ENCODE measurements at places on chromosomes 6 and 20.

- H3K36me3 ChIP-seq: no peaks in the 10 kb centered on the region
- H3K27me3 ChIP-seq: no peaks in the 10 kb centered on the region
- no peak for DNase-seq
- no peak overlapping the region for H3K4me3 ChIP-seq
- no peaks in the 10 kb centered on the region for H3K4me1 ChIP-seq
- no peak overlapping the region for H3K27ac ChIP-seq
Observed at GRCh38 chr6:151682251-151682650, 125.2 kb upstream of the ESR1 start.

DNA sequence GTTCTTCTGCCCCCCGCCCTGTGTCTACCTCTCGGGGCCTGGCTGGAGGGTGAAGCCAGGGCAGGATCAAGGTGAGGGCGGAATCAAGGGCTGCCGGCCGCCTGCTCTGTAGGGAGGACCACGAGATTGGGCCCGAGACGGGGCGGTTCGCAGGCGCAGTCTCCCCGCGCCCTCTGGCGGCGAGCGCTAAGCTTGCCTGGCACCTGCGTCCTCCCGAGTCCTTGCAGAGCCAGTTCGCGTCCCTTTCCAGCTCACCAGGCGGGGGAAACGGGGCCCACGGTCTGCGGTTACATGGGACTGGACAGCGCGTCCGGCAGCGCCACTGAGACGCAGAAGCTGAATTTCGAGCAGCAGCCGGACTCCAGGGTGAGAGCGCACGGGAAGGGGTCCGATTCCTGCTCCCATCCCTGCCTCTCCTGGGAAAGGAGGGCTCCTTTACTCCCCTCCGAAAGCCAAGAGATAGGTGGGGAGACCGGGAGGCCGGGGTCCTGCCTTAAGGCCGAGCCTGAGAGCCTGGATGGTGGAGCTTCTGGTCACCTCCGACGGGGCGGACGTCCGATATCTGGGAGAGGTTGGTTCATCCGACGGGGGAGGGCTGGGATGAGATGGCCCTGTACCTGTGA, 3.6 kb upstream of the MATN4 start:
- H3K36me3 ChIP-seq: no peaks in the 10 kb centered on the region
- DNase-seq: peak; percentile 56
- H3K4me1 ChIP-seq: no peaks in the 10 kb centered on the region
- no peaks in the 10 kb centered on the region for H3K27me3 ChIP-seq
- H3K27ac ChIP-seq: no peak overlapping the region

GRCh38 chr6:4872841-4873240, 96.6 kb downstream of the CDYL start:
- H3K36me3 ChIP-seq: no peaks in the 10 kb centered on the region
- no peak for DNase-seq
- H3K4me1 ChIP-seq: no peaks in the 10 kb centered on the region

DNA sequence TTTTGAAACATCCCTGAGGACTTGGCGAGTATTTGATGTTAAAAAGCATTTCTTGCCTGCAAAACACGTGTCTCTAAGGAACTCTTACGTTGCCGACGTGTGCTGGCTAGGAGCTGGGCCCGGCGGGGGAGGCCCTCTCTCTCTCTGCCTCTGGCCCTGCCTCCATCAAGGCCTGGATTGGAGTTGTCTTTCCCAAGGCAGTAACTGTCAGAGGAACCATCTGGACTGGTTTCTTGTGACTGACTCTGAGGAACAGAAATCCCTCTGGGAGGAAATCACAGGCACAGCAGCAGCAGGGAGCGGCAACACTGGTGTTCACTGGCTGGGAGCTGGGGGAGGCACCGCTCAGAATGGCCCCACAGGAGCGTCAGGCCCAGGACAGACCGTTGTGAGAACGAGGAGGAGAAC, 244.2 kb downstream of the NRN1 start:
- H3K4me1 ChIP-seq: no peaks in the 10 kb centered on the region
- DNase-seq: no peak
- H3K4me3 ChIP-seq: no peak overlapping the region
- no peaks in the 10 kb centered on the region for H3K27me3 ChIP-seq

GRCh38 chr6:10190042-10190441, 224.8 kb downstream of the TFAP2A start:
- peaks cover 10% of the 10 kb centered on the region for H3K4me1 ChIP-seq
- no peaks in the 10 kb centered on the region for H3K36me3 ChIP-seq
- DNase-seq: no peak
- H3K27ac ChIP-seq: no peak overlapping the region
- no peaks in the 10 kb centered on the region for H3K27me3 ChIP-seq

- no peak overlapping the region for H3K27ac ChIP-seq
- DNase-seq: no peak
- H3K27me3 ChIP-seq: no peaks in the 10 kb centered on the region
- H3K36me3 ChIP-seq: no peaks in the 10 kb centered on the region
- no peak overlapping the region for H3K4me3 ChIP-seq
Observed at GRCh38 chr6:144190080-144190479, 39.8 kb downstream of the STX11 start.
